Activated CD8-positive, alpha-beta memory T cell treated with anti-CD3 and anti-CD28 coated beads for 1 hour (primary cell): ENCODE measurements at places on chromosomes 16 and 17.

DNA sequence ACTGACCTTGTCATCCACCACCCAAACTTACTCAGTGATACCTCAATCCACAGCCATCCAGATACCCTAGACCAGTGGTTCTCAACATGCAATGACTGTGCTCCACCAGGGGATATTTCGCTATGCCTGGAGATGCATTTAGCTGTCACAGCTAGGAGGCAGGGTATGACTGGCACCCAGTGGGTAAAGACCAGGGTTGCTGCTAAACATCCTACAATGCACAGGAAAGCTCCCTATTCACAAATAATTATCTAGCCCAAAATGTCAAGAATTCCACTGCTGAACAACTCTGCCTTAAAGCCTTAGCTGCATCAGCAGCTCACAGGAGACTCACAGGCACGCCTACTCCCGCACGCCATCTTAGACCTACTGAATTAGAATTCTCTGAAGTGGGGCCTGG, 212.6 kb downstream of the GRIN2A start:
- DNase-seq: no peak

DNA sequence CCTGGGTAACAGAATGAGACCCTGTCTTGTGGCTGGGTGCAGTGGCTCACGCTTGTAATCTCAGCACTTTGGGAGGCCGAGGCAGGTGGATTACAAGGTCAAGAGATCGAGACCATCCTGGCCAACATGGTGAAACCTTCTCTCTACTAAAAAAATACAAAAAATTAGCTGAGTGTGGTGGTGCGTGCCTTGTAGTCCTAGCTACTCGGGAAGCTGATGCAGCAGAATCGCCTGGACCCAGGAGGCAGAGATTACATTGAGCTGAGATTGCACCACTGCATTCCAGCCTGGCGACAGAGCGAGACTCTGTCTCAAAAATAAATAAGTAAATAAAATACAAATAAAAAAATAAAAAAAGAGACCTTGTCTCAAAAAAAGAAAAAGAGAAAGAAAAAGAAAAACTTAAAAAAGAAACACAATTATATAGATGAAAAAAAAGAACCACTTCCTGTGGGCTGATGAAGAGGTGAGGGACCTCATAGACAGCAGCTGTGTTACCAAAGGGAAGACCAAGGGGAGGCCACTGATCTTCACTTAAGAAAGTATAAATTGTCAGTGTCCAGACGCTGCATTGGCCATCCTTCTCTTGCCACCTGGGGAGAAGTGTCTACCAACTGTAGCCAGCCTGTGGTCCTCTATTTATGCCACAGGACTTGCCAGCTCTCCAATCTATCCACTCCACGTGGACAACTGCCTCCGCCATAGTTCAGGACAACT, 24.4 kb upstream of the SMG1 start:
- no peak for DNase-seq

DNA sequence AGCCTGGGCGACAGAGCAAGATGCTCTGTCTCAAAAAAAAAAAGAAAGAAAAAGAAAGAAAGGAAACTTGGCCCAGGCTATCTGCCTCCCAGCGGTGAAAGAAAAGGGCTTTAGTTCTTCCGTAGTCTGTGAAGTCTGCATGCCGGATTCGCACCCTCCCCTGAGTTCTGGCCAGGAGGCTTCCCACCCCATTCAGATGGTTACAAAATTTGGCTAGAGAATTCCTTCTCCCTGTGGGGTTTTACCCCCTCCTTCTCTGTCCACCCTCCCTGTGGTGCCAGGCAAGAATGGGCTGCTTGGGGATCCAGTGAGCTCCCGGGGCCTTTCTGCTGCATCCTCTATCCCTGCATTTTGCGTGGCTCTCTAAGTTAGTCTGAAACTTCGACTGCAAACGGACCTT, 37.8 kb downstream of the PAFAH1B1 start:
- DNase-seq: no peak

DNA sequence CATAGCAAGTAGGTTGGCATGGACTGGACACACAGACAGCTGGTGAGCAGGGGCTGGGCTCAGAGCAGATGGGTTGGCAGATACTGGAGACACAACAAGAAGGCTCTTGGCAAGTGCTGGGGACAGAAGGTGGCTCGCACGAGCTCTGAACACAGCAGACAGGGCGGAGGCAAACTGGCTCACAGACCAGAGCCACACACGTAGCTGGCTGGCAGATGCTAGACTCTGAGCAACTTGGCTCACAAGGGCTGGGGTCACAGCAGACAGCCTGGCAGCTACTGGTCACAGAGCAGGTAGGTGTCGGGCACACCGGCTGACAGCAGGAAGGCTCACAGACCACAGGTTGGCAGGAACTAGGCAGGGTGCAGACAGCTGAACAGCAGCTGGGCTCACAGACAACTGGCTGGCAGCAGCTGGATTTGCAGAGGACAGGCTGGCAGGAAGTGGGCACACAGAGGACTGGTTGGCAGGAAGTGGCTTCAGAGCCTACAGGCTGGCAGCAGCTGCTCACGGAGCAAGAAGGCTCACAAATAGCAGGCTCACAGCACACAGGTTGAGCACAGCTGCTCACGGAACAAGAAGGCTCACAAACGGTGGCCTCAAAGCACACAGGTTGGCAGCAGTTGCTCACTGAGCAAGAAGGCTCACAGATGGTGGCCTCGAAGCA, 725 bp downstream of the KRTAP16-1 start:
- peak; percentile 52 for DNase-seq

DNA sequence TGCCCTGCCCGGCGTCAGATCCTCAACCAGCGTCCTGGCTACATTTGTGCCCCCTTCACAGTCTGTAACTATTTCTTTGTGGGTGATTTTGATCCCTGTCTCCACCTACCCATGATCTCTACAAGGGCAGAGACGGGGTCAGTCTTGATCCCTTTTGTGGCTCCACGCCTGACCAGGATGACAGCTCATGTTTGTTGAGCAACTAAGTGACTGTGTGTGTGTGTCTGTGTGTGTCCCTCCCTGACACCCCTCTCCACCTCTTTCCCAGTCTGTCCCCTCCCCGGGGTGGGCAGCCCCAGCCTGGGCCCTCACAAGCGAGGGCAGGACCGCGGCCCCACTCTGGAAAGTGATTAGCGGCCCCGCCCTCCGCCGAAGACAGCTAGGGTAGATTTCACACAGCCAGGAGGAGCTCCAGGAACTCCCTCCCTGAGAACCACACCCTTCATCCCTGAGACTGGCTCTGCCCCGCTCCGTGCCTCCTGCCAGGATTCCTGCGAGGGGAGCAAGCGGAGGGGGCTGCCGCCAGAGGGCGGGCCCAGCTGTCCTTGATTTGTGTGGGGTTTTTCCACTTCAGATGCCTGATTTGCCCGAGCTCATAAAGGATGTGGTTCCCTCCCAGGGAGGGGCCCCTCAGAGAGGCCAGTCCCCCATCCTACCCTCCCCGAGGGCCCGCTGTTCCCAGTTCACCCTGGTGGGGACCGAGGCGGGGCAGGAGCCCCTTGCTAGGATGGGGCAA, 5.3 kb upstream of the HS3ST6 start:
- no peak for DNase-seq

GRCh38 chr17:6526362-6527152, 29.8 kb downstream of the PITPNM3 start:
- no peak for DNase-seq
